ENCODE measurements at places on chromosomes 6 and 20.

DNA sequence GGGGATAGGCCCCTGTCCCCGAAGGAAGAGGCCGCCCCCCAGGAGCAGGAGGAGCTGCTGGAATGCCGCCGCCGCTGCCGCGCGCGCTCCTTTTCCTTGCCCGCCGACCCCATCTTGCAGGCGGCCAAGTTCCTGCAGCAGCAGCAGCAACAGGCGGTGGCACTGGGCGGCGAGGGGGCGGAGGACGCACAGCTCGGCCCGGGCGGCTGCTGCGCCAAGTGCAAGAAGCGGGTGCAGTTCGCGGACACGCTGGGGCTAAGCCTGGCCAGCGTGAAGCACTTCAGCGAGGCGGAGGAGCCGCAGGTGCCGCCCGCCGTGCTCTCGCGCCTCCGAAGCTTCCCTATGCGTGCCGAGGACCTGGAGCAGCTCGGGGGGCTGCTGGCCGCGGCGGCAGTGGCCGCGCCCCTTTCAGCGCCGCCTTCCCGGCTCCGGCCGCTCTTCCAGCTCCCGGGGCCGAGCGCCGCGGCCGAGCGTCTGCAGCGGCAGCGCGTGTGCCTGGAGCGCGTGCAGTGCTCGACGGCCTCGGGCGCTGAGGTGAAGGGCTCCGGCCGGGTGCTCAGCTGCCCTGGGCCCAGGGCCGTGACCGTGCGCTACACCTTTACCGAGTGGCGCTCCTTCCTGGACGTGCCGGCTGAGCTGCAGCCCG, 630 bp downstream of the PPP1R3G start:
- DNase-seq: no peak

GRCh38 chr6:33717934-33718455, 6.5 kb upstream of the UQCC2 start:
- DNase-seq: no peak

DNA sequence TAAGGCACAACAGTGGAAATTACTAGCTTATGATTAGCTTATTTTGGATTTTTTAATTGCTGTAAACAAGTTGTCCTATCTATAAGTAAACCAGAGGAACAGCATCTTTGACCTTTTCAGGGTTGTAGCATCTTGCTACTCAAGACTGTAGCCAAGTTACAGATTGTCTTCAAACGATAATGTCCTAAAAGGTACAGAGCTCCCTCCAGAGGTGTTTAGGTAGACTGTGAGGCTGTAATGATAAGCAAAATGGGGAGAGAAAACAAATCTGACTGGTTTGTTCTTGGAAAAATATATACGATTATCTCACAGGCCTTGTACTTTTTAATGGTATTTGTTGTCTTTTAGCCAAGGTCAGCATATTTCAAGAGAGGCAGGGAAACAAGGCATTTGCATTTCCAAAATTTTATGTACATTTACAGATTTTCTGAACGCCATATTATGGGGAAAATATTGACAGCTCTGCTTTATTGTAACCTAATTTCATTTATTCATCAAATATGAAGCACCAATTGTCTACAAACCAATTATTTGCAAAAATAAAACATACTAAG, 273.4 kb downstream of the MEI4 start:
- no peak for DNase-seq

DNA sequence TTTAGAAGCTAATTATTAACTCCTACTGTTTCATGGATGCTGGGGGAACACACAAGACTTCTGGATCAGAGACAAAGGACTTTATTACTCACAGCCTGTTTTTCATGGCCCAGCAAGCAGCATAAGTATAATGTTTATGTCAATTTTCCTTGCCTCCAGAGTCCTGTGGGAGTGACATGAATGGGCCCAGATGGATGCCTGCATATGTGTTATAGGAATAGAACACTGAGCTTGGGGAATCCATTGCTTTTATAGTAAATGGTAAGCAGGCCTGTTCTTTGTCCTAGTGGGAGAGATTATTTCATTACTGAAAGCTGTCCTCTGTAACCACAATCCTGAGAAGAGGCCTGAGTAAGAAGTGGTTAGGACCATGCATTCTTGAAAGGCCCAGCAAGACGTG, 25.6 kb downstream of the BLTP3A start:
- DNase-seq: no peak

DNA sequence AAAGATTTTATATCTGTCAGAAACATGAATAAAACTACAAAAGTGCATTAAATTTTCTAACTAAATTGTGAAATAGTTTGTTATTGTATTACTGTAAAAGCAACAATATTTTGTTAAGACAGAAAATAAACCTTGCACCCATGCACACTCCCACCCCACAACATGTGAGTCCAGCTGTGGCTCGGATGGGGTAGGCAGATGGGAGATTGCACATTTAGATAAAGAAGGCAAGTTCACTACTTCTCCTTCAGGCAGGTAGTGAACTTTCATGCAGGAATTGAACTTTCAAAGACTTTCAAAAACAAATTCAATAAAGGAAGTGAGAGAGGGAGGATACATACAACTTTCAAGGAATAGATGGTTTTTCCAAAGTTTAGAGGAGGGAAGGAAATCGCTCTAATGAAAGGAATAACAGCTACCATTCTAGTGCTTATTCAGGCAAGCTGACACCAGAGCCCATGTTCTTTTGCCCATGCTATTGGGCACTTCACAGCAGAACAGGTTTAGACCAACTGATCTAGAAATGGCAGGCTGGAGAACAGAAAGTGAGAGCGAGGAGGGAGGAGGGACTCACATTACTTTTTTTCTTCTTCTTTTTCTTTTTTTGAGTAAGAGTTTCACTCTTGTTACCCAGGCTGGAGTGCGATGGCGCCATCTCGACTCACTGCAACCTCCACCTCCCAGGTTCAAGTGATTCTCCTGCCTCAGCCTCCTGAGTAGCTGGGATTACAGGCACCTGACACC, 28.5 kb downstream of the SF3B5 start:
- DNase-seq: no peak

DNA sequence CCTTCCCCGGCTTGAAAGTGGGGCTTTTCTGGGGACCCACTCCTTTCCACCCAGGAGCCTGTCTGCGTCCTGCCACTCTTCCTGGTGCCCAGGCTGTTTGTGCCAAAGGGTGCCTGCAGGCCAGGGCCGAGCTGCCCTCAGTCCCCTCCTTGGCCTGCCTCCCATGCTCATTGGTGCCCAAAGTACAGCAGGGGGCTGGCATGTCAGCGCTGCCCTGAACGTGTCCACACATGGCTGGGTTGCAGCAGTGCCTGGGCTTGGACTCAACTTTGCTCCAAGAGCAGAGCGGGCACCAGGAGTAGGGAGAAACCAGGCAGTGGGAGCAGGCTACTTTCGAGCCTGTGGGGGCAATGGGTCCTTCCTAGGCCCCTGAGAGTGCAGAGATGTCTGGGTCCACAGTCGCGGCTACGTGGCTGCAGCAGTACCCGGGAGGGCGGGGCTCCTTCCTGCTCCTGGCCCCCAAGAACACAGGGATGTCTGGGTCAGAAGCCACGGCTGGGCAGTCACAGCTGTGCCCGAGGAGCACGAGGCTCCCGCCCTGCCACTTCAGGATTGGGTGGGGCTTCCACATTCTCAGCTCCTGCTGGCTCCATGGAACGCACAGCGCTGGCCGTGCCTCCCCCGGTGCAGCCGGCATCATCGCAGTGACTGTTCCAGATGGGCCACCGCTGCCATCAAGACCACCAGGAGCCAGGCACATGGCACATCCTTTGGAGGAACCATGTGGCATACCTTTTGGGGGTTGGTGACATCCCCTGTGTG, 50.0 kb upstream of the CLDN20 start:
- DNase-seq: no peak

DNA sequence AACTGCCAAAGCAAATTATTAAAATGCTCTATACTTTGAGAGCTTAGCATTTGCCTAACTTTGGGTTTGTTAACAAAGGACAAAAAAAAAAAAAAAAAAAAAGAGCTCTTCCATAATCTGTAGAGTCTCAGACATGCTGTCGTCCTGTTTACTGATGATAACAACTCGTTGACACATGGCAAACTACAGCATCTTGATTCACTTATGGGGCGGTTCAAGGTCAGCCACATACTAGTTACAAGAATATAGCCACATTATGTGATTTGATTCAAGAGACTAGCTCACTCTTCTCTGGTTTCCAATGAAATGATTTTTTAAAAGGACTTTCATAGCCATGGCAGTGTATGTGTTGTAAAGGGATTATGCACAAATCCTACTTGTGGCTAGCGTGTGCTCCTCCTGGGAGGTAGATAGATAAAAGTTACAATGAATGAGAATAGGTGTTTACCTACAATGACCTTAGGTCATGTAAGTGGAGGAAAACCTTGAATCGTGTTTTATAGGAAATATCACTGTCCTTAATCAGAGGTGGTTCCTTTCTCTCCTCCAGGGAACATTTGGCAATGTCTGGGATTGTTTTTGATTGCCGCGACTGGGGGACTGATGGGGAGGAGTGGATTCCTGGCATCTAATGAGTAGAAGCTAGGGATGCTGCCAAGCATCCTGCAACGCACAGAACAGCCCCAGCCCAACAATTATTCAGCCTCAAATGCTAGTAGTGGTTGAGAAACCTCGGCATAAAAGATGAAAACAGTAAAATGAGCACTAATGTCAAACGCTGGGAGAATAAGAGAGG, 969.2 kb upstream of the SLC35B3 start:
- no peak for DNase-seq

DNA sequence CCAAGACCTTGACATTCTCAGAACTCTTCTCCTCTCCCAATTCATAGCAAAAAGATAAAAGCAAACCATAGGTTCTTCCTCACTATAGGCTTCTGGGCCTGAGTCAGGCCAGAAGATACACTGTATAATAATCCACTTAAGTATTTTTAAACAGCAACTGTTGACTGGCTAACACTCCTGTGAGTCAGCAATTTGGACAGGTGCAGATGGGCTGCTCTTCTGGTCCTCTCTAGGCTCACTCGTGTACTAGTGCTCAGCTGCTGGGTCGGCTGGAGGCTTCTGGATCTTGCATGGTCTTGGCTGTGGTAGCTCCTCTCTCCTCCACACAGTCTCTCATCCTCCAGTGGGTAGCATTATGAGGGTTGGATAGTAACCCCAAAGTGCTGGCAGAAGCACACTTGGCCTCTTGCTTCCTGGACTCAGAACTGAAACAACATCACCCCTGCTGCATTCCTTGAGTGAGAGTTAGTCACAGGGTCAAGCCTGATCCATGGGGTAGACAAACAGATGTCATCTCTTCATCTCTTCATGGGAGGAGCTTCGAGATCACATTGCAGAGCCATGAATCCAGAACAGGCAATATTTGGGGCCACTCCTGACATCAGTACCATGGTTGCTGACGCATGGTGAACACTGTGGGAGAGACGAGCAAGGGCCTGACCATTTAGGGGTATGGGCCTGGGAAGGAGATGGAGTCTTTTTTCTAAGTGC, 86.9 kb downstream of the C6orf118 start:
- DNase-seq: no peak

DNA sequence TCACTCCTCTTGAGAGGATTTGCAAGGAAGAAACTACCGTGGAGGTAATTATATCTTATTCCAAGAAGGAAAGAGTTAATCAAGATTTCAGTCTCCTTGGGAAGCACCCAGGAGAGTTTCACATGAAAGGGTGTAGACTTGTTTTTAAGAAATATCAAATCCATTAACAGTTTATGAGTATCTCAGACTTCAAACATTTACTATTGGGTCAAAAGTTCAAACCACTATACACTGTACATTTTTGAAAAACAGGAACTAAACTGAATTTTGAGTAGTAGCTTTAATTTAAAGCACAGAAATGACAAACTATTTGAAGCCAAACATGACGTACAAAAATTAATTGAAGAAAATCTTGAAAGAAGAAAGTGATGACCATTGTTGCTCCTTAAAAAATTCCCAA, 164.0 kb downstream of the FOXC1 start:
- no peak for DNase-seq

DNA sequence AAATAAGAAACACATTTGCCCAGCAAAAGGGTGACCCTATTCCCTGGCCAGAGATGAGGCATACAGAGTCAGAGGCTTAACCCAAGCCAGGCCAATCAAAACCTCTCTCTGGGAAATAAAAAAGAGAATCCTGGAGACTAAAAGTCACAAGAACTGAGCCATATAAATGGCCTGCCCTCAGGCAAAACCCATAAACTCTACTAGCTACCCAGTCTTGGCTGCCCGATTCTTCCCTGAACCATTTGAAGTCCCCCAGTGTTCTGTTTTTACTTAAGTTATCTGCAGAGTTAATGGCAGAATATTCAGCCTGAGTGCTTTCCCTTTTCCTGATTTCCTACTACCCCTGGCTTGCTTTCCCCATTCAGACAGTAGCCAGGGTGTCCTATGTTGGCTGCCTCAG, 13.9 kb downstream of the KCNK15 start:
- DNase-seq: no peak
